ENCODE measurements at places on chromosomes 6 and 20.

GRCh38 chr6:163463180-163463579 is 48.7 kb downstream of the QKI start:
- DNase-seq, result no peak

GRCh38 chr6:20497216-20498040 is 36.8 kb upstream of the CDKAL1 start:
- no peak for DNase-seq

GRCh38 chr6:159557031-159557430 is 136.0 kb downstream of the SOD2 start:
- no peak for DNase-seq

- no peak for DNase-seq
Observed at GRCh38 chr6:117338567-117338966, 73.2 kb downstream of the VGLL2 start.

- no peak for DNase-seq
Observed at GRCh38 chr20:34200023-34200422, 41.2 kb upstream of the ASIP start.

DNA sequence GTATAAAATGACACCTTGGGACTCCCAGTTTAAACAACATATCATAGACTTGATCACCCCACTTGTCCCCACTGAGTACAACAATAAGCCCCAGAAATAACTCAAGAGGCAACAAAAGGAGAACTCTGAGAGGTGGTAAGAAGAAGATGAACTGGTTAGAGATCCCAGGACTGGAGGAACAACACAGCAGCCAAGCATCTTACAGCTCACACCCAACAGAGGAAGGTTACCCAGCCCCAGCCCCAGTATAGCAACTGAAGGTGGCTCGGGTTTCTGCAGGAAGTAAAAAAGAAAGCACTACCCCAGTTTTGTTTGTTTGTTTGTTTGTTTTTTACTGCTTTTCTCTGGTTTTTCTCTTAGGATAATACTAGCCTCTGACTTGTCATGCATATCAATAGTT is 17.1 kb upstream of the TGM6 start:
- no peak for DNase-seq

DNA sequence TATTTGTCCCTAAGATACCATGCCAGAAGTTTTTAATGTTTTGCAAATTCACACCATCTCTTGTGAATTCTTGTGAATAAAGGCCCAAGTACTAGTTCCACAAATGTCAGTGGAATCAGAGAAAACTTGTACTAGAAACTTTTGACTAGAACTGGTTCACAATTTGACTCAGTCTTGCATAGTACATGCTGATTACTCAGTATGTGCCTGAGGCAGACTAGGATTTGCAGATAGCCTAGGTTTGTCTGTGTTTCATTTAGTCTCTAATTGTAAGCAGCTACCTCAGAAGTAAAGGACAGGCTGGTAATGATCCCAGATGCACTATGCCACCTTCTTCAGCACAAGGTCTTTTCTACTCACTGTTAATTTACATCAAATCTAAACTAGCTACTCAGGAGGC is 34.2 kb upstream of the GSTA4 start:
- DNase-seq, result no peak

GRCh38 chr20:23266530-23267398 is 83.8 kb upstream of the NXT1 start:
- no peak for DNase-seq

DNA sequence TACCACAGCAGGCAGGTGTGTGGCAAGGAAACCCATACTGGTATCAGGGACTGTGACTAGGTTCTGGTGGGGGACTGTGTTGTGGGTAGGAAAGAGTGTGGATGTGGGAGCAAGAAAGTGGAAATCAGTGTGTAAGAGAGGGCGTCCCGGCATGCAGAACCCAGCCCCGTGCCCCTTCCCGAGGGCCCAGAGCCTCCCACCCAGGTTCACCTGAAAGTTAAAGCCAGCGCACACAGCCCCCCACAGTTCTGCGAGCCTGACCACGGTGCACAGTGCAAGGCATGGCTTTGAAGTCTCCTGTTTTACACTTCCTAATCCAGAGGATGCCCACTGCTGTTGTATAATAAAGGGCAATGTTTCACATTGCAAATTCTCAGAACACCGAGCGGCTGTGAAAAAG is 22.7 kb downstream of the MAFB start:
- no peak for DNase-seq

- no peak for DNase-seq
Observed at GRCh38 chr6:127348028-127348661, 4.7 kb upstream of the ECHDC1 start.

DNA sequence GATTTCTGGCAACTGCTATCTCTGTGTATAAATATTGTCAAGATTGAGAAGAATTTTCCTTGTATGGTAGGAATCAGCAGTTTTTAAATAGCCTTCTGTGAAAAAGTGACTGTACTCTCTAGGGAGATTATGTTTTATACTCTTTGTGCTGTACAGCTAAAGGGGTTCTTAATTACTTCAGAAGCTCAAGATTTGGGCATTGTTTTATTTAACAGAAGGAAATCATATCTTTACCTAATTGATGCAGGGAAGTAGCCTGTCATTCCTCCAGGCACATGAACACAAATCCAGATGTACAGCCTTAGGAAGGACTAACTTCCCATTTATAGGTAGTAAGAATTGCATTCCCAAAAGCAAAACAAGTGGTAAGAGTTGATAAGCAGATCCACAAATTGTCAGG is 1.3 kb downstream of the CALHM5 start:
- DNase-seq, result no peak

DNA sequence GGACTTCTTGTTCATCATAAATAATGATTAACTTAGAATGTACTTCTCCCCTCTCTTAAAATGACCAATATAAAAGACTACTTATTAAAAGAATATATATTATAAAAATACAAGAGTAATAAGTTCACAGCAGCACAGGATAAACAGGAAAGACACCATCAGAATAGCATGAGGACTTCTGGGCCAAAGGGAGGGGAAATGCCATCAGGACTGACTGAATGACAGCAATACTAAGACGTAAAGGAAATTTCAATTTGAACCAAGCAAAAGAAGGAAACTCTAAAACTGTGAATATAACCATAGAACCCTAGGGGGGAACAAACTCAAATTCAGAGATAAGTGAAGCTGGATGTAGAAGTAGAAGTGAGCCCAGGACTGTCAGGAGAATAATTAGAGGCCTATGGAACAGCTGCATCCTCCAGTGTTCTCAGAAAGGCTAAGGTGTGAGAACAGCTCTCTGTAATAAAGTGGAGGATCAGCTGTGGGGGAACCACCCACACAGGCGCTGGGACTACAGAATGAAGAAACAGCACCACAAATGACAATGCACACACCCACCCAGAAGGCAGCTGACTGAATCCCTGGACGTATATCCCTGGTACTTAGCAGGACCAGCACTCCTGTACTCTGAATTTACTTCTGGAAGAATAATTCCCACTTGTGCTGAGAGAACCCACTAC is 37.8 kb downstream of the ZHX3 start:
- DNase-seq, result no peak

DNA sequence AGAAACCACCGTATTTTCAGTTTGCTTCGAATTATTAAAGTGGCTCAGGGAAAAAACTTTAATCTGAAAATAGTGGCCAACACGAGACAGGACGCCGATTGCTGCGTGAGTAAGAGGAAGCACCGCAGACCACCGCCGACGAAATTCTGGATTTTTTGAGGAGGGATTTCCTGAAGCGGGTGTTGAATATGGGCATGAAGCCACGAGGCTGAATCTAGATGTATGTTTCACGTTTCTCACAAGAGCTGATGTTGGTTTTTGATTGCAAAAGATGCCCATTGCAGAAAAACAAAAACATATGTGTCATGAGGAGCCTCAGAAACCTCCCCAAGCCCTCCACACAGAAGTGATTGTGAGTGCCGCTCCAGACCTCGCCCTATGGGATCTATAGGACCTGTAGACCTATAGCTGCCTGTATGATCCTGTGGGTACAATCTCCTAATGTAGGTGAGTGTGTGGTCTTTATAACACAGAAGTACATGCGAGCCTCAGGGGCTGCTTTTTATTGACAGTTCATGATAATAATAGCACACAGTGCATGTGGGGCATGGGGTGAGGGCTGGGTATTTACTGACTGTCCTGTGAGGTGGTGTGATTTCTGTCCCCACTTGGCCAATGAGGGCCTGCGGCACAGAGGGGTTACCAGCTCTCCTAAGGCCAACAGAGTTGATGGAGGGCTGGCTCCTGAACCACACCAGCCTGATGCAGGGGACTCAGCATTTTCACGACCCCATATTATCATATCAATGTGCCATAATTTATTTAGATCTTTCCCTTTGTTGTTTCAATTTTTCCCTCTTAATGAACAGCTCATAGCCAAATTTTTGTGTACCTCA is 243.9 kb downstream of the DLL1 start:
- no peak for DNase-seq

GRCh38 chr20:25310268-25310920 is 62.5 kb downstream of the PYGB start:
- DNase-seq, result no peak

GRCh38 chr6:121383478-121383877 is 49.2 kb upstream of the TBC1D32 start:
- no peak for DNase-seq

DNA sequence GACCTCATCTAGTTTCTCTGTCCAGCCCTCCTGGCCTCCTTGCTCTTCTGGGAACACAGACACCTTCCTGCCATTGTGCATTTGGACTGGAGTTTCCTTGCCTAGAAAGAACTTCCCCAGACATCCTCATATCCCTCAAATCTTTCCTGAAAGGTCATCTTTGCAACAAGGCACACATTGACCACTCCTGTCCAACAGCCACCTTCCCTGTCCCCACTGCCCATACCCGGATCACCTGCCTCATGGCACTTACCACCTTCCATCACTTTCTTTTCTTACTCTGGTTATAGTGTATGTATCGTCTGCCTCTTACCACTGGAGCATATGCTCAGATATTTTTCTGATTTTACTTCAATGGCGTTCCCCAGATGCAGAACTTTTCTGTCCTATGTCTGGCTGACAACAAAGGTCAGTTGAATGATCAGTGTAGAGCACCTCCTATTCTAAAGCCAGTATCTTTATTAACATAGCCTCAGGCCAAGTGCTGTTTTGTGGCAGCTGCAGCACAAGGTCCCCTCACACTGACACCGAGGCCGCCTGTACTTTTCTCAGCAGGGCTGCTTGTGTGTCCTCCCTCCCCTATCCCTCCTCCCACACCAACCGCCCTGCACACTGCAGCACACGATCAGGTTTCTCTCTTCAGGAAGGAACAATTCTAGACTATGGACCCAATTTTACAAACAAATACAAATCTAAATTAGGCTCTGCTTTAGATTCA is 4.1 kb downstream of the HLA-C start:
- DNase-seq, result no peak

GRCh38 chr6:133724726-133725125 is 164.2 kb upstream of the TCF21 start:
- no peak for DNase-seq

- DNase-seq, result no peak
Observed at GRCh38 chr6:36908747-36909146, 23.0 kb downstream of the C6orf89 start.

DNA sequence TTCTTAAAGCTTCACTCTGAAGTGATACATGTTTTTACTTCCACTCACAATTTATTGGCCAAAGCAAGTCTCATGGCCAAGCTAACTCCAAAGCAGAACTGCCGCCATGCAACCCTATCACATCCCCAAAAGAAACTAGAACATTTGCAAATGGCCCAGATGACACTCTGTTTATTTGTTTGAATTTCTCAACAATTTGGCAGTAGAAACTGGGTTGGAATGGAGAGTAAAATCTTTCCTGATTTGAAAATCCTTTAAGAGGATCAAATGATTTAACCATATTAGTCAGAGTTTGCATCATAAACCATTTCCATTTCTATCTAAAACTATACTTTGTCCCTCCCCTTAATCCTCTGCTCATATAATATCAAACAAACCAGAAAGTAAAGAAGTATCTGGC is 39.1 kb upstream of the E2F3 start:
- no peak for DNase-seq

GRCh38 chr20:32907886-32908285 is 49.2 kb downstream of the EFCAB8 start:
- no peak for DNase-seq

GRCh38 chr6:1916334-1917070 is 306.8 kb downstream of the FOXC1 start:
- DNase-seq, result no peak

GRCh38 chr6:144377586-144378210 is 92.6 kb downstream of the UTRN start:
- no peak for DNase-seq

- DNase-seq, result no peak
Observed at GRCh38 chr20:25738198-25738597, 41.5 kb upstream of the ZNF337 start.

DNA sequence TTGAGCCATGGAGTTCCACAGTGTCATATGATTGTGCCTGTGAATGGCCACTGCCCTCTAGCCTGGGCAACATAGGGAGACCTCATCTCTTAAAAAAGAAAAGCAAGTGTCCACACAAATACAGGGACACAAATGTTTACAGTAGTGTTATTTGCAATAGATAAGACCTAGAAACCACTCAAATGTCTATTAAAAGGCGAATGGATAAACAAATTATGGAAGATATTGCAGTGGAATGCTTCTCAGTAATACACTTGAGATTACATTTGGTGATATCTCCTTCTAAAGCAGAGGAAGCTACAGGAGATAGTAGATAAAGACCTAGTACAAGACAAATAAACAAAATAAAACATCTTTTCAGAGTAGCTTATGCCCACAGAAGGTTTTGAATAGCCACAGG is 44.6 kb upstream of the ASCC3 start:
- no peak for DNase-seq
